ENCODE measurements at places on chromosomes 2 and 18. TPM values are rescaled to one million over a fixed set of nuclear protein-coding genes. Genes with fewer than 3 reads are reported as not detected.

HDHD2 gene
- total RNA-seq, result 55.3 TPM

C1GALT1C1L gene
- total RNA-seq, result 0.49 TPM

TRPM8 gene
- total RNA-seq, result not detected

CPSF3 gene
- total RNA-seq, result 33.3 TPM

ZRANB3 gene
- 10.7 TPM for total RNA-seq

FHOD3 gene
- total RNA-seq, result 21.2 TPM

ALK gene
- 9.6 TPM for total RNA-seq

DIS3L2 gene
- 42.1 TPM for total RNA-seq

GPR45 gene
- 0.44 TPM for total RNA-seq

NOL4 gene
- 8.6 TPM for total RNA-seq

SULT1C4 gene
- 1.6 TPM for total RNA-seq

ACKR3 gene
- total RNA-seq, result 1.2 TPM

CCL20 gene
- total RNA-seq, result not detected

C2orf74 gene
- 15.1 TPM for total RNA-seq

LONRF2 gene
- total RNA-seq, result 1.3 TPM

ITGA6 gene
- 0.81 TPM for total RNA-seq

KIF1A gene
- total RNA-seq, result 439 TPM

POMC gene
- 0.29 TPM for total RNA-seq

COL5A2 gene
- 23.7 TPM for total RNA-seq
